Trophoblast cell (in vitro differentiated cells and primary cell): ENCODE measurements at places on chromosomes 12 and 14.
A peak's percentile ranks its signal among the peaks of the same experiment; 100 is the strongest.

DNA sequence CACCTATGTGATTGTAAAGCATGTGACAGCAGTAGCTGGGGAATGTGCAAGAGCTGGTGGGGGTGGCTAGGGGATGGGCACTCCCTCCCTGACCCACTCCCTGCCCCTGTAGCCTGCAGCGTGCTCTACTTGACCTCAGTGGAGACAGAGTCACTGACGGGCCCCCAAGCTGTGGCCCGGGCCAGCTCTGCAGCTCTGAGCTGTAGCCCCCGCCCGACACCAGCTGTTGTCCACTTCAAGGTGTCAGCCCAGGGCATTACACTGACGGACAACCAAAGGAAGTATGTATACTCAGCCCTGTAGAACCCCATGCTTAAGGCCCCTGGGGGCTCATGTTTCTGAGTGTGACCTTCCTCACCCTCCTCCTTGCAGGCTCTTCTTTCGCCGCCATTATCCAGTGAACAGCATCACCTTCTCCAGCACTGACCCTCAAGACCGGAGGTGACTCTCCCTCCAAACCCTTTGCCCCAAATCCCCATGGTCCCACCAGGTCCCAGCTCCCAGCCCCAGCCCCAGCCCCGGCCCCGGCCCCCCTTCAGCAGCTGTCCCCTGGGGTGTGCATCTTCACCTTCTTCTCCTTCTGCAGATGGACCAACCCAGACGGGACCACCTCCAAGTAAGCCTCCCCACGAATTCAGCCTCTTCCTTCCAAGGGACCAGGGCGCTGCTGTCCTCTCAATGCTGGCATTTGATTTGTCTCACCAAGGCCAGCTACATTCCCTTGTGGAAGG, 13.3 kb downstream of the TNS2 start:
- DNase-seq, result peak; percentile 21
- H3K36me3 ChIP-seq, result peaks cover 14% of the 10 kb centered on the region
- no peak overlapping the region for H3K4me3 ChIP-seq
- H3K27ac ChIP-seq, result no peak overlapping the region
- H3K27me3 ChIP-seq, result no peaks in the 10 kb centered on the region

DNA sequence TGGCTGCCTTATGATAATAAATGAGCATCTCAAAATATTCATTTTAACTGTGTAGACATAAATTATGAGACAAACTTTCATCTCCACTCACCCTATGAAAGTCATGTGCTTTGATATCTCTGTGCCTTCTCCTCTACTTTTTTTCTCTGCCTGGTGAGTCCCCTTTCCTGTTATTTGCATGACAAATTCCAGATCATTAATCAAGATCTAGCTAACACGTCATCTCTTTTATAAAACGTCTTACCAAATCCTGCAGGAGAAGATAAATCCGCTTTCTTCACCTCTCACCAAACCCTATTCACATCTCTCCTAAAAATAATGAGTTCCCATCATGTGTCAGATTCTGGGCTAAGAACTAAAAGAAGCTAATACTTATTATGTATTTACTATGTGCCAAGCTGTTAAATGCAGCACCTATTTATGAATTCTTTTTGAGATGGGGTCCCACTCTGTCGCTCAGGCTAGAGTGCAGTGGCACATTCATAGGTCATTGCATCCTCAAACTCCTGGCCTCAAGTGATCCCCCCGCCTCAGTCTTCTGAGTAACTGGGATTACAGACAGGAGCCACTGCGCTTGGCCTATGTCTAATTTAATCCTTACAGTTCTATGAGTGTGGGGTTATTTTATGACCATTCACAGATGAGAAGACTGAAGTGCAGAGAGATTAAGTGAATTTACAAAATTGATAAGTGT, 26.7 kb downstream of the SPX start:
- H3K36me3 ChIP-seq, result no peaks in the 10 kb centered on the region
- H3K27me3 ChIP-seq, result no peaks in the 10 kb centered on the region
- H3K4me3 ChIP-seq, result no peak overlapping the region
- no peak overlapping the region for H3K27ac ChIP-seq
- H3K4me1 ChIP-seq, result no peaks in the 10 kb centered on the region
- DNase-seq, result no peak

DNA sequence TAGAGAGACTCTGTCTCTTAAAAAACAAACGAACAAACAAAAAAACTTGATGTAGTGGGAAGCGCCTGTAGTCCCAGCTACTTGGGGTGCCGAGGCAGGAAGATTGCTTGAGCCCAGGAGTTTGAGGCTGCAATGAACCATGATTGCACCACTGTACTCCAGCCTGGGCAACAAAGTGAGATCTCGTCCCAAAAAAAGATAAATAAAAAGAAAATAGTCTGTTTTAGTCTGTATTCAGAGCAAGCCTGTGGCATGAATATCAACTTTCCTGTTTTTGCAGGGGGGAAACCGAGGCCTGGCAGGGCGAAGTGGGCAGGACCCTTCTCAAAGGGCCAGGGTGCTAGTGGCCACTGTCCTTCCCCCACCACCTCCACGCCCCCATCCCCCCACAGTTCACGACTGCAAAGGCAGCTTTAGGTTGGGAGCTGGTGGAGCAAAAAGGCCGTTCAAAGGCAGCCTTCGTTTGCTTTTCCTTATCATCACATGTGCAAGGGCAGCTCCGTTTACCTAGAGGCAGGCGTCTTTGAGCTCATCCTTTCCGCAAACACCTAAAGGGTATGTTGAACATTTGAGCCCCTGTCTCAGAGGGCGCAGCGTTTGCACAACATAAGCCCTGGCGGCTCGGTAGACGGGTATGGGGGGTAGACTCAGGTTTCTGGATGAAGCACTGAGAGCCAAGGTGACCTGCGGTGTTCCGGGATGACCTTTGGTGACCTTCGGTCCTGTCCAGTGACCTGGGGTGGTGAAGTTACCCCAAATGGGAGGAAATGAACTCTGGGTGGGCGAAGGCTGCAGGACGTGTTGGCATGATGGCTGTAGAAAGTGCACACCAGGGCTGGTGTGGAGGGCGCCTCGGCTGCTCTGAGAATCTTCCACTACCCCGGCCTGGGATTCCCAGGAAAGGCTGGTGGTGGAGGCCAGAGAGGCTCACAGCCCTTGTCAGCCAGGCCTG, 8.7 kb upstream of the MEG3 start:
- no peak for DNase-seq
- H3K27ac ChIP-seq, result no peak overlapping the region
- H3K27me3 ChIP-seq, result no peaks in the 10 kb centered on the region
- no peaks in the 10 kb centered on the region for H3K4me1 ChIP-seq
- H3K36me3 ChIP-seq, result no peaks in the 10 kb centered on the region

DNA sequence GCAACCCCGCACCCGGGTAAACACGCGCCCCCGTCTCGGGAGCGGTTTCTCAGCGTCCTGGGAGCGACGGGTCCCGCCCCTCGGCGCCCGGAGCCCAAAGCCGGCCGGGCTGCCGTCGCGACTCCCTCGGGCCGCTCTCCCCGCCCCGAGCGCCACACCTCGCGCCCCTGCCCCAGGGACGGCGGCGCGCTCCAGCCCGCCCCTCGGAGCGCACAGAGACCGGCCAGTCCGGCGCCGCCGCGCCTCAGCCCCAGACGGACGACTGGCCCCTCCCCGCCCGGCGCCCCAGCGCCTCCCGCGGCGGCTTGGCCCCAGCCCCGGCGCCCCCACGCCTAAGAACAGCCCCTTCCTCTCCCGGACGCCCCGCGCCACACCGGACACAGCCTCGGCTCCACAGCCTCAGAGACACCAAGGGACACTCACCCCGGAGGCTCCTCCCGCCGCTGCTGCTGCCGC, 411 bp downstream of the BTBD7 start:
- H3K27ac ChIP-seq, result peak overlapping the region; percentile 100
- H3K36me3 ChIP-seq, result no peaks in the 10 kb centered on the region
- H3K27me3 ChIP-seq, result no peaks in the 10 kb centered on the region
- DNase-seq, result peak; percentile 64
- H3K4me1 ChIP-seq, result no peaks in the 10 kb centered on the region

DNA sequence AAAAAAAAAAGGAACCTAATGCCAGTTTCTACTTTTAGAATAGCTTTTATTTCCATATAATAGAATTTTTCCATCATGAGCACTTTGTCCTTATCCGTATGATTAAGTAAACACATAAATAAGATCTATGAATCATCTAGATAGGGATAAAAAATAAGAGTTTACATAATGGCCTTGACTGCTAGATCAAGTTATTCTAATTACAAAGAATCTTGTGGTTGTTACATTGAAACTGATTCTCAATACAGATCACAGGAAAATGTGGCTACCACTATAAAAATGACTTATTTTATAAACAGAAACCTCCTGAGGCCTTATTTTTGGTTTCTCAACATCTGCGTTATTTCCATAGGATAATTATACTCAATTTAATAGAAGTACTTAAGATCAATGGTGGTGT, 34.4 kb upstream of the NDUFA12 start:
- no peaks in the 10 kb centered on the region for H3K4me1 ChIP-seq
- H3K36me3 ChIP-seq, result peaks cover 15% of the 10 kb centered on the region
- no peaks in the 10 kb centered on the region for H3K27me3 ChIP-seq
- H3K27ac ChIP-seq, result no peak overlapping the region

GRCh38 chr14:105166571-105167302, 1.8 kb downstream of the JAG2 start:
- peaks cover 8% of the 10 kb centered on the region for H3K4me1 ChIP-seq
- no peak overlapping the region for H3K27ac ChIP-seq
- H3K4me3 ChIP-seq, result peak overlapping the region; percentile 2
- no peak for DNase-seq
- peaks cover 29% of the 10 kb centered on the region for H3K27me3 ChIP-seq

- peak; percentile 88 for DNase-seq
- peak overlapping the region; percentile 19 for H3K27ac ChIP-seq
- no peaks in the 10 kb centered on the region for H3K27me3 ChIP-seq
These were observed 98.6 kb downstream of the SCARB1 start for GRCh38 chr12:124764870-124765580.

GRCh38 chr14:59450716-59451115, 14.5 kb downstream of the GPR135 start:
- H3K27me3 ChIP-seq, result no peaks in the 10 kb centered on the region
- DNase-seq, result no peak
- no peaks in the 10 kb centered on the region for H3K4me1 ChIP-seq
- H3K36me3 ChIP-seq, result no peaks in the 10 kb centered on the region
- H3K27ac ChIP-seq, result no peak overlapping the region

- no peak overlapping the region for H3K27ac ChIP-seq
- H3K36me3 ChIP-seq, result no peaks in the 10 kb centered on the region
These were observed 231.2 kb downstream of the ETNK1 start for GRCh38 chr12:22856178-22856577.

- H3K4me1 ChIP-seq, result peaks cover 31% of the 10 kb centered on the region
- no peak overlapping the region for H3K4me3 ChIP-seq
- no peaks in the 10 kb centered on the region for H3K36me3 ChIP-seq
- H3K27ac ChIP-seq, result no peak overlapping the region
These were observed 23.6 kb downstream of the RHOF start for GRCh38 chr12:121769831-121770301.

DNA sequence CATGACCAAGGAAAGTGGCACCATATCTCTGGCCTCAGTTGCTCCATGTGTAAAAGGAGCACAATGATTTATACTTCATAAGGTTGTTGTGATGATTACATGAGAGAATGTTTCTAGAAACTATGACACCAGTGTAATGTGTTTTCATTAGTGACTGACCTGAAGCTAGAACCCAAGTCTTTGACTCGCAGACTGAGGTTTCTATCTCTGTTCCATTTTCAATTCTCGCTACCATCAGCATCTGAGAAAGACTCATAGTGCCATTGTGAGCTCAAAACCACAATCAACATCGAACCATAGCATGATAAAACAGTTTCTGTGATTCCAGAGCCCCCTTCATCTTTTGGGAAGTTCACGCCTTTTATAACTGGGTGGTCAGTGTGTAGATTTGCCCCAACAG, 53.8 kb downstream of the STAB2 start:
- no peaks in the 10 kb centered on the region for H3K27me3 ChIP-seq
- no peak for DNase-seq
- H3K27ac ChIP-seq, result no peak overlapping the region
- H3K36me3 ChIP-seq, result no peaks in the 10 kb centered on the region

DNA sequence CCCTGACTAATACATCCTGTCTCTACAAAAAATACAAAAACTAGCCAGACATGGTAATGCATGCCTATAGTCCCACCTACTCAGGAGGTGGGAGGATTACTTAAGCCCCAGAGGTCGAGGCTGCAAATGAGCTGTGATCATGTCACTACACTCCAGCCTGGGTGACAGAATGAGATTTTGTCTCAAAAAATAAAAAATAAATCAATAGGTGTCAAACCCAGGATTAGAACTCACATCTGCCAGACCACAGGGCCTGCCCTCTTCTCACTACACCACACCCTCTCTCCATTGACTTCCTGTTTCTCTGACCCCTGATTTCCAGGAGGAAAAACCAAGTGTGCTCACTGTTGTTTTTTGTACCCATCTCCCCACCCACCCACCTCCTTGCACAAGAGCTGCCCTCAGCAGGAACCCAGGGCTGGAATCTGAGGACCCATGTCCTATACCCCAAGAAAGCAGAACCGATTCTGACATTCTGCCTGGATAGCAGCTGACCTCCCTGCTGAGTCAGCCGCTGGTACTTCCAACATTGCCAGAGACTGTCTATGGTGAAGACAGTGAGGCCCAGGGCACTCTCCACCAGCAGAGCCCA, 6.2 kb downstream of the CMKLR1 start:
- H3K4me1 ChIP-seq, result peaks cover 5% of the 10 kb centered on the region
- no peak overlapping the region for H3K4me3 ChIP-seq
- H3K36me3 ChIP-seq, result no peaks in the 10 kb centered on the region
- no peaks in the 10 kb centered on the region for H3K27me3 ChIP-seq
- H3K27ac ChIP-seq, result no peak overlapping the region
- DNase-seq, result peak; percentile 53

- H3K27me3 ChIP-seq, result peaks cover 14% of the 10 kb centered on the region
- no peak for DNase-seq
- H3K4me3 ChIP-seq, result peak within 1 kb of the TSS; percentile 63
- no peak within 1 kb of the TSS for H3K27ac ChIP-seq
These were observed at the start of gene PTPRO for GRCh38 chr12:15322164-15323061. Gene PTPRO (plus strand): TSS chr12:15322508.

DNA sequence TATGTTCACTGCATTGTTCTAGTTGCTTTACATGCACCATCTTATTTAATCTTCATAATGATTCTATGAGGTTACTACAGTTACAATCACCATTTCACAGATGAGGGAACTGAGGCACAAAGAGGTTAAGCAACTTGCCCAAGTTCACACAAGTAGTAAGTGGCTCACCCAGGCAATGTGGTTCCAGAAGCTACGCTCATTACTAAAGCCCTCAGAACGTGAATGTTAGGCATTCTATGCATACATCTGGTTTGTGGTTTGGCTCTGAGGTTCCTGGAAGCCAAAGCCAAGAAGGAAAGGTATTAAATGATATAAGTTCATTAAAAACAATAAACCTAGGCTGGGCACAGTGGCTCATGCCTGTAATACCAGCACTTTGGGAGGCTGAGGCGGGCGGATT, 14.4 kb upstream of the VRTN start:
- DNase-seq, result peak; percentile 4
- no peak overlapping the region for H3K27ac ChIP-seq
- no peaks in the 10 kb centered on the region for H3K4me1 ChIP-seq
